Fibroblast of skin of left biceps (primary cell): ENCODE measurements at places on chromosomes 2 and 18.

GRCh38 chr2:235870515-235870914 lies 297.7 kb downstream of the GBX2 start:
- DNase-seq = no peak

DNA sequence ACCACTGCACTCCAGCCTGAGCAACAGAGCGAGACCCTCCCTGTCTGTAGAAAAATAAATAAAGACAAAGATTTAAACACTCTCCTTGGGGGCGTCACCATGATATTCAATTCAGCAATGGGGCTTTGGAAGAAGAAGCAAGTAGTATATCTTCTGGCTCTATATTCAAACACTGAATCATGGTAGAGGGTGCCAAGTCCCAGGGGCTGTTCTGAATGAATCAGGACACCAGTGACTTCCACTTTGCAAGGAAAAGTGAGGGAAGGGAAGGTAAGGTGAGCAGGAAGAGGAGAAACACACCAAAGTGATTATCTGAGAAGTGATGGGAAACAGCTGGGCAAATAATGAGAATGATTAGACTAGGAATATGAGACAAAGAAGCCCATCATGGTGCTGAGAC lies 80.5 kb downstream of the AAK1 start:
- DNase-seq = no peak

DNA sequence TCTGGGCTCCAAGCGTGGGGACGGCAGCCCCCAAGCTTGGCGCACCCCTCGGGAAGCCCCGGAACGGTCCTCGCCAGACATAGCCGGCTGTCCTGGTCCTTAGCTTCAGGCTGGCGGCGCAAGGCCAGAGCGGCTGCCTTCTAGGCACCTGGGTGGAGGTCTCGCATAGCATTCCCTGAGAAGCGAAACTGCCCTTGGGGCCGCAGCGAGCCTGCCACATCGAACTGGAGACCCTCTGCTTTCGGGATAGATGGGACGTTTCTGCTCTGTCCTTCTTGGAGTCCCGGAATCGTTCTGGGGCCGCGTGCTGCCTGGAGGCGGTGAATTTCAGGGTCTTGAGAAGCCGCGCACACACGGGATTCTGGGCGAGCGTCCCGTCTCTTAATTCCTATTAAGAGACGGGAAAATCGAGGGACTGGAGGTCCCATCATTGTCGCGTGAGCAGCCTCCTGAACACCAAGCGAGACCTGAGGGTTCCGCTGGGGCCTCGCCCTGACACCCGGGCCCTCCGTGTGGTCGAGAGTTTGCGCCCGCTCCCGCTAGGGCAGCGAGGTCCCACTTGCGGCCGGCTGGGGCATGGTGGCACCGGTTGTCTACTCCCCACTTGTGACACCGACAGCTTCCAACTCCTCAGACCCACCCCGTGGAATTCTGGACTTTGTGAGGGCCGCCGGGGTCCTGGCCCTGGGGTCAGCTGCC lies 9.7 kb upstream of the EN1 start:
- DNase-seq = no peak

GRCh38 chr18:62280786-62281185 lies 44.3 kb upstream of the TNFRSF11A start:
- DNase-seq = no peak

DNA sequence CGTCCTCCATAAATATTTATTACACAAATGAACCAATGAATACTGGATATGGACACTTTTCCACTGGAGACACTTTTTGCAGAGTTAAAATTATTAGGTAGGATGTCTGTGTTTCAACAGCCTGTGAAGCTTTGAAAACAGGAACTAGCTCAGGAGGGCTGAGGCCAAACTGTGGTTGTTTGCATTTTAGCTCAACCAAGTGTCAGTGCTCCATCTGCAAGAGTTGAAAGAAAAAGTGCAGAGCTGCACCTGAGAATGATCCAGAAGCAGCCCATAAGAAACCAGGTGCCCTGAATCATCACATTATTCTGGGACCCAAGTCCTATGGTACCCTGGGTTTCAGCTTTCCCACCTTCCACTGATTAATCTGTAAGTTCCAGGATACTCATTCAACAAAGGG lies 180.4 kb downstream of the TRIB2 start:
- no peak for DNase-seq

DNA sequence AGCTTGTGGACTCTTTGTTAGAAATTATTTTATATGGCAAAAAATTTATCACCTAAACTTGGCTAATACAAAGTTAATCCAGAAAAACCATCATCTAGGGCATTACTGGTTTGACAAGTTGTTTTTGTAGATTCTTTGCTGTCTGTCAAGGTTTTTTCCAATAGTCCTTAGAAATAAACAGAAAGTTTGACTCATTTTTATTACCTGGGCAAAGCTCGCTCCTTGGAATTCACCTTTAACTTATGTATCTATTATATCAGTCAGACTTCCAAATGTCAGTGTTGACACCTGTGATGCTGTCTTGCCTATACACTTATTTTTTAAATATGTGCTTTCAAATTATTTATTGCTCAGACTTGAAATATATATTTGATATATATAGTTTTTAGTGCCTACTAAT lies 21.7 kb downstream of the LAMA3 start:
- DNase-seq = no peak

- no peak for DNase-seq
These were observed 63.5 kb upstream of the TTN start for GRCh38 chr2:178870703-178871102.

- DNase-seq = no peak
These were observed 44.6 kb downstream of the INHBB start for GRCh38 chr2:120390381-120391055.

GRCh38 chr18:74283646-74284045 lies 8.1 kb downstream of the CYB5A start:
- no peak for DNase-seq

DNA sequence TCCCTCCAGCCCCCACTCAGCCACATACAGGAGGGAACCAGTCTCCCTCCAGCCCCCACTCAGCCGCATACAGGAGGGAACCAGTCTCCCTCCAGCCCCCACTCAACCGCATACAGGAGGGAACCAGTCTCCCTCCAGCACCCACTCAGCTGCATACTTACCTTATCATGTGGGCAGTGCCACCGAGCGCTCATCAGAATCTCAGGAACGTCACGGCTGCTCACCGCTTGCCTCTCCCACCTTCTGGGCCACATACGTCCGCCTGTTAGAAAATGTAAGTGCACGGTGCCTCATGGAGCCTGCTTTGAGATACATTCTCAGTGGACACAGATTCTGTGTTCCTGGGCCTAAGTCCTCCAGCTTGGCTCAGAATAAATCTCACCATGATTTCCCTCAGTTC lies 124.8 kb downstream of the PXDN start:
- no peak for DNase-seq

DNA sequence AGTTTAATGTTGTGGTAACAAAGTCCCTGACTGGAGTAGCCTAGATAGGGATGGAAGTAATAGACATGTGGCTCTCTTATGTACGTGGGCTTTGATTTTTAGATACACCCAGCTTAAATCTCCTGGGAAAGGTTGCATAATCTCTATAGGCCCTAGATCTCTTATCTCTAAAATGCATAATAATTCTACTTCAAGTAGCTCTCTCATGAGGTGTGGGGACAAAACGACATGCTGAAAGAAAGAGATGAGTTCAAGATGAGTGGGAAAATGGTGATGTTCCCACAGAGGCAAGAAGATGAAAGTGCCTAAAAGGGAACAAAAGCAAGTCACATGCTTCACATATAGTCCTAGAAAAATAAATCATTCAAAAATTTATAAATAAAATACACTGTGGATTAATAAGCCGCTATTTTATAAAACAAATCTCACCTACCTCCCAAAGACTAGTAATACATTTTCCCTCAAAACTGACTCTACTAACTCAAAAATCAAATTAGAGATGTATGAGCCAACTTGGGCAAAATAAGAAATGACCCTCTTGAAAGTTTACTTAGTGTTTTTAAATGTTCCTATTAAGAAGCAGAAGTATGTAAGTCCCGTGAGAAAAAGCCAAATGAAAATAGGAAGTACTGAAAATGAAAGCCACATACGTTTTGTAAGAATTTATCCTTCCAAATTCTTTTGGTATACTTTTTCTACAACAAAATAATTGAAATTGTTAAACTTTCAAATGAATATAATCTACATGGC lies 148.2 kb upstream of the ITGA4 start:
- DNase-seq = no peak

GRCh38 chr2:126832014-126832413 lies 66.7 kb upstream of the TEX51 start:
- DNase-seq = no peak

- DNase-seq = no peak
These were observed 1029.1 kb upstream of the KLHL29 start for GRCh38 chr2:22355816-22356433.

DNA sequence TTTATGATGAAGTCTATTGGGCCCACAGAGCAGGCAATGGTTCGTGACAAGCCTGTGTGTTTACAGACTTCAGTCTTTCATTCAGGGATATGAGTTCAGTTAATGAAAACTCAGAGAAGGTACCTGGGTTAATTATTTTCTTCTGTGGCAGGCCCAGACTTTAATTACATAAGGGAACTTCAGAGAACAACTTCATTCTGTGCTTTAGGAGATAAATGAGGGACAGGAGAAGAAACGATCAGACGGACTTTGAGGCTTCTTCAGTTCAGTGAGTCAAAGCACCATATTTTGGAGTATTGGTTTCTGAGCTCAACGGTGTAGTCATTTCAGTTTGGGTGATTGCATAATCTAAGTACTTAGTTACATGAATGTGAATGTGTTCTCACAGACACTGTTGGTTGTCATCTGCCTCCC lies 203.0 kb upstream of the KCNJ3 start:
- no peak for DNase-seq

DNA sequence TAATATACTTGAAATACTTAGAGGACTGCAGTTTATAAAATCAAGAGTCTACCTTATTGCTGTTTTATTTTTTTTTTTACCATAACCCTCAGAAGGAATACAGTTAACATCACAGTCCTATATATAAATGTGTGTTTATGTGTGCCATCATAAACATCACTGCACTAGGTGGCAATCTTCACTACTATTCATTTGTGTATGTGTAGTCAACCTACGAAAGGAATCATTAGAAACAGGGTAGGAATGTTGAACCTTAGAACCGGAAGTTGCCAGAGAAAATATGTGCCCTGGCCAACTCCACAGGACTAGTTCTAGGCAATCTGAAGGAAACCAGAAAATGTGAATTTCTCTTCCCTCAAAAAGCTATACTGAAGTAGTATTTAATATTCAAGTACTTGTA lies 3.4 kb downstream of the GEN1 start:
- no peak for DNase-seq

- no peak for DNase-seq
These were observed 788 bp downstream of the ARMC9 start for GRCh38 chr2:231199219-231199618.

GRCh38 chr2:70523996-70524965 lies 29.3 kb downstream of the TGFA start:
- DNase-seq = peak; percentile 25

- no peak for DNase-seq
These were observed 44.3 kb downstream of the CALCRL start for GRCh38 chr2:187403568-187404260.

- no peak for DNase-seq
These were observed 106.7 kb upstream of the PGAP1 start for GRCh38 chr2:197033222-197033621.

- peak; percentile 3 for DNase-seq
These were observed 945.0 kb upstream of the CRIM1 start for GRCh38 chr2:35410431-35411061.

GRCh38 chr18:47108373-47108772 lies 41.9 kb downstream of the HDHD2 start:
- no peak for DNase-seq

- no peak for DNase-seq
These were observed 3.5 kb upstream of the PARD6G start for GRCh38 chr18:80250740-80251364.

DNA sequence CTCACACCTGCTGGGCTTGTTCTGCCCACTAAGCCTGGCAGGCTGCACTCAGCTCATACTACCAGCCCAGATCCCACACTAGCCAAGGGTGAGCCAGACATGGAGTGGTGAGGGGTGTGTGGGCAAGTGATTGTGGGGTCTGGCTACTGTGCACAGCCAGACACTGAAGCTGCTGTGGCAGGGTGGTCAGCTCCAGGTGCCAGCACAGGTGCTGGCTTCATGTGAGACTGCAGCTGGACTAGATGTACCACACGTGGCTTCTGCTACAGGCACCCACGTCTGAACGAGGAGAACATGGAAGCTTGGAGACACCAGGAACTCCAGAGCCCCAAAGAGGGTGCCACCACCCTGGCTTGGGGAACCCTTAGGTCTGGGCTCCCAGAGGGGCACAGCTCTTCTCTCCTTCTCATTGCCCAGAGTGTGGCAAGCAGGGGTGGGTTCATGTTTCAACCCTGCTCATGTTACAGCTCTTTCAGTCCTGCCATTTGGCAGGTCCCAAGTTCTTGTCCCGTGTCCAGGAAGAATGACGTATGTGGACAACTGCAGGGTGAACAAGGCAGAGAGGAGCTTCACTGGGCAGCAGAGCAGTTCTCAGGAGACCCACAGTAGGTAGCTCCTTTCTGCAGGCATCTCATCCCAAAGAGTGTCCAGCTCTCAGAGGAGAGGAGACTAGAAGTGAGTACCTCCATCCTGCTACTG lies 1624.2 kb upstream of the TMEFF2 start:
- DNase-seq = no peak

GRCh38 chr2:25369439-25369838 lies 27.7 kb upstream of the DNMT3A start:
- no peak for DNase-seq

GRCh38 chr2:51918113-51918512 lies 886.2 kb upstream of the NRXN1 start:
- DNase-seq = peak; percentile 84

GRCh38 chr2:241608881-241609280 lies 28.1 kb downstream of the THAP4 start:
- DNase-seq = no peak

GRCh38 chr2:105919191-105919811 lies 174.6 kb downstream of the NCK2 start:
- DNase-seq = no peak

DNA sequence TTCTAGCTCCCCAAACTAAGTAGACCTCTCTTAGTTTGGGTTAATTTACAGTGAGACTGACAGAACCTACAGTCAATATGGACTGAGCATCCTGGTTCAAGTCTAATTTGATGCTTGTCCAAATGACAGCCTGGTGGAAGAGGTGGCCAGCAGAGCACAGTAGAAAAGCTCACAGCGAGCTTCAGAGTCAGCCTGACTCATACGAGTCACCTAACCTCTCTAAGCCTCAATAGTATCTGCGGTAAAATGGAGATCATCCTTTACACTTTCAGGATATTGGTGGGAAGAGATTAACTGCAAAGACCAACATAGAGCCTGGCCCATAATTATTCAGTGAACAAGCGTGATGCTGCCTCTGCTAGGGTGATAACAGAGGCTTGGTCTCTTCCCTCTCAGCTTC lies 54.5 kb downstream of the DOCK10 start:
- no peak for DNase-seq

DNA sequence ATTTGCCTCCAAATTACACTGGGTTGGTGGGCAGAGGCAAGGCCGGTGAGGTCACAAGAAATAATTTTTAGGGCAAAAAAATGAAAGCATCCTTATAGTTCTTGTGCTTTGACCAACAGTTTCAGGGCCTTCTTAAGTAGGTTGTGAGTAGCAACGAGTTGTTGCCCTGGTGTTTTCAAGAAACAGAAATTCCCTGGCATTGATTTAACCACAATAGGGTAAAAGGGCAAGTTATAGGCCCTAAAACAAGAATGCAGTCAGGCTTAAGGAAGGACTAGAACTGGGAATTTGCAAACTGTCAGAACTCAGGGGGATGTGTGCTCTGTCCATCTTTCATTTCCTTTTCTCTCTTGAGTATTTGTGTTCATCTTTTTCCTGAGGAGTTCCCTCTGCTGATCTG lies 46.1 kb upstream of the STPG4 start:
- DNase-seq = no peak
